ENCODE measurements at places on chromosomes 7 and 10.

DNA sequence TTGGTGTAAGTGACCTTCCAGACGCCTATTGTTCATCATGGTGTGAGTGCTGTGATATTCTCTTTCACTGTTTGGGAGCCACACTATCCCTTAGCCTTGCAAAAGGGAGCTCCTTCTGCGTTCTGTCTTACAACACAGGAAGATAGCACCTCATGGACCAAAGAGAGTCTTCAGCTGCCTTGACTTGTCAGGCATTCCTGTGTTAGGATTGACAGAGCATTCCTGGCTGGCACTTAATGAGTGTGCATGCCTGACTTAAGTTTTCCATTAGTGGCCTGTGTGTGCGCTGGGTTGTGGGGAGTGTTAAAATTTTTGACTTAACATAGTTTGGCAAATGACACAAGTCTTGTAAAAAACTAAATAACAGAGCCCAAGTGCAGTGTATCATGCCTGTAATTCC is 21.9 kb upstream of the MSRB2 start:
- no peak for DNase-seq

- DNase-seq: no peak
Measured at GRCh38 chr10:23191764-23192711, at the start of gene PTF1A. Gene PTF1A, plus strand, starts transcription at chr10:23192312. Its CDS starts 219 bp downstream, at chr10:23192531.

DNA sequence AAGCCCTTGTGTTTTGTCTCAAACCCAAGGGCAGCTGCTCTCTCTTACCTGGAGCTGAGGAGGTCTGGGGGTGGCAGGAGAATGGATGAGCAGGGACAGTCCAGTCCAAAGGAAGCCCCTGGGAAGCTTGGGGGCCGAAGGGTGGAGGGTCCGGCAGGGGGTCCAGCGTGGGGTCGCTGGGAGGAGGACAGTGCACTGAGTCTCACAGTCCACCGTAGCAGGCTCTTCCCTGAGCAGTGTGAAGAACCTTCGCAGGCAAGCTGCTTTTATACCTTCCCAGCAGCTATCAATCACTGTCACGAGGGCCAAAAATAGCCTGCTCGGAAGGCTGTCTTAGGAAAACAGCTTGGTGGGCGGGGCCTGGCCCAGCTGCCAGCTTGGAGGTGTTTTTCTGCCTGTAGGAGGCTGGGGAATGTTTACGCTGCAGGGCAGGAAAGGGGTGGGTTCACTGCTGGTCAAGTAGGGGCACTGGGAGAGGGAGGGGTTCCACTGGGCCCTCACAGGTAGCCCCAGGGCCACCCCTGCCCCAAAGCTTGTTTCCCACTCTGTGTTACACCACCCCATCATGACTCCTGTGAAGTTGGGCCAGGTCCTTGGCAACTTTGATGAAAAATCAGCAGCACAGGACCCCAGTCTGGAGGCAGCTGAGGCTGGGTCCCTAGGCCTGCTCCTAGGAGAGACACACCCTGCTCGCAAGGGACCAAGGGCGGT is at the start of gene DEPP1:
Gene DEPP1, minus strand, starts transcription at position 240 of the 711 bp plus-strand sequence. CDS start 779 bp downstream, outside the sequence.
- no peak for DNase-seq

- no peak for DNase-seq
Measured at GRCh38 chr10:120145107-120145506, 252.6 kb downstream of the SEC23IP start.

- DNase-seq: no peak
Measured at GRCh38 chr10:54614072-54614471, 187.0 kb downstream of the PCDH15 start.

- peak; percentile 15 for DNase-seq
Measured at GRCh38 chr10:97572214-97572989, at the start of gene ANKRD2. Gene ANKRD2, plus strand, starts transcription at chr10:97572779. Its CDS starts 10 bp downstream, at chr10:97572789.

GRCh38 chr7:45606931-45607330 is 32.8 kb downstream of the ADCY1 start:
- DNase-seq: no peak

GRCh38 chr7:41925946-41926345 is 223.1 kb upstream of the INHBA start:
- DNase-seq: no peak

DNA sequence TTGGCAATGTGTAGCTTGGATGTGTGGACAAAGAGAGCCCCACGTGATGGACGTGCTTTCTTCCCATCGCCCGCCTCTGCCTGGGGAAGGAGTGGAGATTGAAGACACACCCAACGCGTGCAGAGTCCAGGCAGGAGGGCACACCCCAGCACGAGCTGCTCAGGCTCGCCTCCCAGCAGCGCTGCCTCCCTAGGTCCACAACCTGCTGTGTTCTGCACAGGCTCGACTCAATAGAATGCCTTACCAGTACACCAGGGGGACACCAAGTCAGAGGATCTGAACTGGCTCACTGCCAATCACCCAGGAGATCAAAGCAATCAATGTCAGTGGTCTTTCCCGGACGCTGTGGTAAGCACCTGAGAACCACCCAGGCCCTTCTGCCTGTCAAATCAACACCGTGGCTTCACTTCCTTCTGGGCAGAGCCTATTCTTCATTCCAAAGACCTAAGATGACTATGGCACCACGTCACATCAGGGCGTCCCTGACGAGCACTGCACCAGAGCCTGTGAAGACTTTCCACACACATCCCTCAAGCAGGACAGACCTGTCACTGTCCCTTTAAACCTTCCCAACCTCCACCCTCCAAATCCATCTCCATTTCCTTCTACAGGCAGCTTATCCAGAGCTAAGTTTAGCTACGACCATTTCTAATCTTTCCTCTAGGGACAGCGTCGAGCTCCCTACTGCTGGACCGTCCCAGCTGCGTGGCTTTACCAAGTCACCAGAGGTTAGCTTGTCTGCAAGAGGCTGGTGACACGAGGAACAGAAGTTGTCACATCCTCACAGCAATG is 72.3 kb downstream of the AMZ1 start:
- no peak for DNase-seq
